T-helper 22 cell (primary cell): ENCODE measurements at places on chromosomes 3 and 15.

DNA sequence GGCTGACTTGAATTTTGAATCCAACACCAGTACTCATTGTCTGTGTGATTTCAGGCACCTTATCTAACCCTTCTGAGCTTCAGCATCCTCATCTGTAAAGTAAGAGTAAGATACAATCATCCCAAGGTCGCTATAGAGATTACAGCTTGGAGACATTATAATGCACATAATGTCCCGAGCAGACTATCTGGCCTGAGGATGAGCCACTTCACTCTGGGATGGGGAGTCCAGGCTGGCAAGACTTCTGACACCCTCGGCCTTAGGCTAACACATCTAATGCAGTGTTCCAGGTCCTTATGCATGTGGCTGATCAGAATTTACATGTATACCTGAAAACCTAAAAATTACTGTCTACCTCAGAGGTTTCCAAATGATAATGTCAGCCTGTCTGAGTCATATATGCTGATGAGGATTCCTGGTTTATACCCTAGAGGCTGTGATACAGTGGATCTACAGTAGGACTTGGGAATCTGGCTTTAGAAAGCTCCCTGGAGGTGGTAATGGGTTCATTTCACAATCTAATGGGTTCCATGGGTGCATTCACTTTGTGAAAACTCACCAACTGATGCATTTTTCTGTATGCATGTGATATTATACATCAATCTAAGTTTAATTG lies 229.0 kb upstream of the SLCO3A1 start:
- no peak for DNase-seq

- DNase-seq, result no peak
Measured at GRCh38 chr3:10002951-10003350, 16.3 kb upstream of the EMC3 start.

GRCh38 chr3:141076036-141076773 lies 25.1 kb downstream of the SPSB4 start:
- DNase-seq, result no peak

DNA sequence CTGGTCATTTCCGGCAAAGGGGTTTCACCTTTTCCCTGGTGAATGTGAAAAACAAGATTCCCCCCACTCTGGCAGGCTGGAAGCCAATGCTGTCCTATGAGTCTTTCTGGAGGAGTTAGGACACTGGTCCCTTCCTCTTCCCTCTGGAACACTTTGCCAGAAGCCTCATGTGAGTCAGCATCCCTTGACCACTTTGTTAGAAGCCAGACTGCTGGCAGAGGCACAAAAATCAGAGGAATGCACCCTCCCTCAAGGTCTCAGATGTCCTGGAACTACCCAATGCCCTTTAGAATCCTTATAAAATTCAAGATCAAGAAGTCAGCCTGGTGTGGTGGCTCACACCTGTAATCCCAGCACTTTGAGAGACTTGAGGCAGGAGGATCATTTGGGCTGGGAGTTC lies 26.6 kb downstream of the ITGB5 start:
- no peak for DNase-seq

DNA sequence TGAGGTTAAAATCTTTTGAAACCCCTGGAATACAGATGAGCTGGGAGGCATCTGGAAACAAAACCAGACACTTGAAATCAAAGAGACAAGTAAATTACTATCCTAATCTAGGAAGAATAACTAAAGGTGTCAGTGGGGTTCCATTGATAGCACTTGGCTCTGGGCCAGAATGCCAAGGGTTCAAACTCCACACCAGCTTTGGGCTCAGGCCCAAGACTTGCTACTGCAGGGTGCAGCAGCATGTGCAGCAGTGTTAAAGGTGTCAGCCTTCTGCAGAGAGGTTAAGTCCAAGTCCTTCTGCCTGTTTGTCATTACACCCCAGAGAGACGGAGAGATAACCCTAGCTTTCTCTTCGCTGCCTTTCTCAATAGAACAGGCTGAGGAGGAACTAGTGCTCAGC lies 273.9 kb downstream of the TIGIT start:
- DNase-seq, result no peak

DNA sequence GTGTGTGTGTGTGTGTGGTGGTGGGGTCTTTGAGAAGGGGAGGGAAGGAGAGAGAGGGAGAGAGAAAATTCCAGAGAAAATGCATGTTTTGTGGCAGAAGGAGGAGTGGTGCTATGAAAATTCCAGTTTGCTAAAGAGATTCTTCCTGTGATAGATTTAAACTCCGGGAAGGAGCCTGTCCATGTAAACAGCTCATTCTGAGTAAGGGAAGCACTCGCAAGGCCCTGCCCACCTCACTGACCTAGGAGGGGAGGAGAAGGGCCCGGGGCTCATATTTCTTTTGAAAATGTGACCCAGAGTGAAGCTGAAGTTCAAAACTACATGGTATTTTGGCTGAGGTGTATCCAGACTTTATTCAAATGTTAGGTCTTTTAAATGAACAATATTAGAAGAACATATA lies 41.3 kb downstream of the ADAMTSL3 start:
- DNase-seq, result no peak

GRCh38 chr3:111218615-111219014 lies 147.0 kb downstream of the NECTIN3 start:
- DNase-seq, result no peak

GRCh38 chr3:110533089-110533488 lies 538.5 kb upstream of the NECTIN3 start:
- DNase-seq, result no peak

DNA sequence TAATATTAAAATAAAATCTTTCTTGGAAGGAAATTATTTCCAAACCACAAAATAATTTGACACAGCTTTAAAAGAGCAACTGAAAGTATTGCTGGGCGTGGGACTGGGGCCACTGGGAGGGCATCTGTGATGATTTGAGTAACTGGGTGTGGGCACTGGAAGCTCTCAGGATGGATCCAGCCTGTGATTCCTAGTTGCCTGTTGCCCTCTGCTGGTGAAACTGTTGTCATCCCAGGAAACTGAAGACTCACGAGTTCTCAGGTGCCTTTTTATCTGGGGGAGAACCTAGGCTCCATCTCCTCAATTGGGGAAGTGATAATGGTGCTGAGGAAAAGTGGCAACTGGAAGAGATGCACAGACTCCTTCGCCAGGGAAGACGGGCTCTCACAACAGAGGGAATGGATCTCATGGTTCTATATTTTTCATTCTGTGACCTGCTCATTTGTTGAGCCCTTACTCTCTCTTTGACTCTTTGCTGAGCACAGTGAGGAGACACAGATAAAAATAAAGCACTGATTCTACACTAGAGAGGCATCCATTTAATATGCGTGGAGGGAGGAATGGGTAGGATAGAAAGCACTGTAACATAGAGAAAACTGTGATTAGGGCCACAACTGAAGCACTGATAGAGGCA lies 61.6 kb downstream of the TPRG1 start:
- no peak for DNase-seq

DNA sequence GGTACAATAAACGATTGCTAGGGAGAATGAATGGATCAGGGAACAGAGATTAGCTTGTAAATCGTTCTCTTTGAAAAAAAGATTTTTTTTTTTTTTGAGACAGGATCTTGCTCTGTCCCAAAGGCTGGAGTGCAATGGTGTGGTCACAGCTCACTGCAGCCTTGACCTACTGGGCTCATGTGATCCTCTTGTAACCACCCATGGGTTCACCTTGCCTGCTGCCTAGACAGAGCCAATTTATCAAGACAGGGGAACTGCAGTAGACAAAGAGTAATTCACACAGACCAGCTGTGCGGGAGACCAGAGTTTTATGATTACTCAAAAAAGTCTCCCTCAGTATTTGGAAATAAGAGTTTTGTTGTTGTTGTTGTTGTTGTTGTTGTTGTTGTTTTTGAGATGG lies 39.6 kb downstream of the METTL6 start:
- no peak for DNase-seq

DNA sequence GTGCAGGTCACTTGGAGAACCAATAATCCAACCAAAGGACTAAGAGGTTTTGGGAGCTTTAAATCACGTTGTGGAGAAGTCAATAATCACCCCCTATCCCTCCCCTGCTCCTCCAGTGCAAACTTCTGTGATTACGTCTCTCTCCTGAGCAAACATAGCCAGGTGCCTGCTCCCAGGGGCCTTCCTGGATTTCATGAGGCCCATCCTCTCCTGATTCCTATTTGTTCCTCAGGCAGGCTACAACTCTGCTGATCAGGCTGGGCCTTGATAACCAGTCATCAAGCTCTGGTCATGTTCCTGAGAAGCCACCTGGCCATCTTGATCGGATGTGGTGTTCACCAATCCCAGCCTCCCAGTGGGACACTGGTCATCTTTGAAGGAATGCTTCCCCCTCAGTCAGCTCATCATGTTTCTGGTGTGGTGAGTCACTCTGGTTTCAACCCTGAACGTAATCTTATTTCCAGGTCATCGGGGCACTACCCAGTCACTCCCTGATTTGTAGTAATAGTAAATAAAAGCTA lies 2.9 kb upstream of the ZNF710 start:
- DNase-seq, result no peak

- DNase-seq, result no peak
Measured at GRCh38 chr3:36813305-36813704, 49.0 kb upstream of the DCLK3 start.
